ENCODE measurements at places on chromosomes 3 and 15.

DNA sequence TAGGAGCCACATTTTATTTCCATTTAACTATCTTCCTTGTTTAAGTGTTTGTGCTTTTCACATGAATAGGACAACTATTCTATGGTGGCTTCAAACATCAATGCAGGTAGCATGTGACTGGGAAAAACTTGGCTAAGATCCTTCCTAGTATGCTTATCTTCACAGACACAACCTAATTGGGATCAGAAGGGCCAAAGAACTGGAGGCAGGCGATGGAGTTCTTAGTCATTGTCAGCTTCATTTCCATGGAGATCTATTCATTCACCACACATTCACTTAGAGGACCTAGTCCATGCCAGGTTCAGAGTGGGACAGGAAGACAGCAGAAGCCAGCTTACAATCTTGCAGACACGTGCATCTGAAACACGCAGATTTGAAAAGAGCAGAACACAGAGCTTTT lies 277.5 kb upstream of the PPP2R3A start:
- DNase-seq: no peak

DNA sequence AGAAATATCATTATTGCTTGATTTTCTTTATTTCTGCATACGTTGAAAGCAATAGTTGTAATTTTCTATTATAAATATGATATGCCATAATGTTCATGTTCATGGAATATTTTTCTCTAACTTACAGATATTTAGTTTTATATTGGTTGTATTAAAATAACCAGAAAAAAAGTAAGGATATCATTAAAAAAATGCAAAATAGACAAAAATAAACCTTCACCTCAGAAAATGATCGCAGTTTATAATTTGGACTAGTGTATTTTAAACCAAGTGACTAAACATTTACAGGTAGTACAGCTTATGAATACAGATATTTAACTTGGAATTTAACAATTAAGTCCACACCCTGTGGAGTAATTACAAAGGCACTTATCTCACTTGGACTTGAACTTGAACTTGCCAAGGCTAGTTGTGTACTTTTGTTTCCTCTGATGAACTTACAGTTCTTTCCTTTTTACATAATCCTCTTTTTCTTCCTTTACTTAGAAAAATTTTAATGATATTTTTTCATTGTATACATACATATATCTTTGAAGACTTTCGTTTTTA lies 156.7 kb downstream of the CHL1 start:
- DNase-seq: no peak

- DNase-seq: no peak
Observed at GRCh38 chr3:158267015-158267414, 157.1 kb downstream of the RSRC1 start.

DNA sequence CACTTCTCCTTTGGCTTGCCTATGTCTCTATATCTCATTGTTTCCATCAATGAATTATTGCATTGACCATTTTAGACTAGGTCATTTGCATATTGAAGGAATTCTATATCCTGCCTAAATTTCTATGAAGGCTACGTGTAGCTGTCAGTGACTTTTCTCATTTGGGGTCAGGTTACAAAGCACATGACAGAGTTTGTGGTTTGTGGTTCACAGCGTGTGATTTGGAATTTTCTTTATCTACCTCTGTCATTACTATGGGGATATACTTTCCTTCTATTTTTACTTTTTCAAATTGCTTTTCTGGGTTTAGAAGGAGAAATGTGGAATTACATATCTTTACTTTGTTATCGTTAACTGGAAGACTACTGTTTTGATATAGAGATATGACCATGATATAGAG lies 317.3 kb upstream of the CFAP20DC start:
- DNase-seq: no peak

DNA sequence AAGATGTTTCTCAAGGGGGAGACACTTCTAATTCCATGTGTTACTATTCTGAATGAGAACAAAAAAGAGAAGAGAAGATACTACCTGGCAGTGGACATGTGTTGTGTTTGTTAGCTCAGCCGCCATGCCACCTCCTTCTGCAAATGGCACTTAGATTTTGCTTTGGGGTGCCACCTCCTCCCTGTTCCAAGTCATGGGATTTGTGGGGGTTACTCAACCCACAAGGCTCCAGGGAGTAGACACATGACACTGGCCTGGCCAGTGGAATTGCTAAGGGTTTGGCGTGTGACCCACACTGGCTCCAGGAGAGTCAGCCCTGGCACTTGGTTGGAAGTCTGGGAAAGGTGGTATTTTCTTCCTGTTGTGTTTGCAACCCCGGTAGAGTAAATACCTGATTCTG lies 129.1 kb downstream of the ZNF621 start:
- no peak for DNase-seq

DNA sequence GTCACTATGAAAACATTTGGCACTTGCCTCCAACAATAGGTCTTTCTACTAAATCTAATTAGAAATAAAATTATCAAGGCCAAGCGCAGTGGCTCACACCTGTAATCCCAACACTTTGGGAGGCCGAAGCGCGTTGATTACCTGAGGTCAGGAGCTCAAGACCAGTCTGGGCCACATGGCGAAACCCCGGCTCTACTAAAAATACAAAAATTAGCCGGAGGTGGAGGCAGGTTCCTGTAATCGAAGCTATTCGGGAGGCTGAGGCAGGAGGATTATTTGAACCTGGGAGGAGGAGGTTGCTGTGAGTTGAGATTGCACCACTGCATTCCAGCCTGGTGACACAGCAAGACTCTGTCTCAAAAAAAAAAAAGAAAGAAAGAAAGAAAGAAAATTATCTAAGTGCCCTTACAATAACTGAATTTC lies 1.6 kb upstream of the PLD1 start:
- DNase-seq: no peak

GRCh38 chr3:178352326-178353005 lies 183.8 kb upstream of the KCNMB2 start:
- DNase-seq: peak; percentile 90

- peak; percentile 45 for DNase-seq
Observed at GRCh38 chr15:89199746-89200145, 21.6 kb downstream of the RLBP1 start.

- no peak for DNase-seq
Observed at GRCh38 chr3:142013326-142013980, 135.9 kb downstream of the TFDP2 start.

DNA sequence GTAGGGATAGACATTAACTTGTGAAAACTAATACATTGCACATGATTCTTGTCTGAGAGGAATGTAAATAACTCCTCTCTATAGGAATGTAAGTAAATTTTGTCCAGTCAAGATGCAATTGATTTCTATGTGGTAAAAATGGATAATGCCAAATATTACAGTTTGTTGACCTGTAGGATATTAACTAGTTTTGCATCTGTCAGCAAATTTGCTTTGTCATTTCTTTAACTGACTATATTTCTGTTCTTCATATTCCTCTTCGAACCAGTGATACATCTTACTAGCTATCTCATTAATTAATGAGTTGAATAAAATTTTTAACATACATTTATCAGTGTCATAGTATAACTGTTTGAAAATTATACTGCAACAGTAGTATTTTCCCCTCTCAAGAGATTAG lies 80.4 kb downstream of the EDEM1 start:
- DNase-seq: no peak

GRCh38 chr3:8737823-8738222 lies 4.2 kb downstream of the CAV3 start:
- DNase-seq: no peak

DNA sequence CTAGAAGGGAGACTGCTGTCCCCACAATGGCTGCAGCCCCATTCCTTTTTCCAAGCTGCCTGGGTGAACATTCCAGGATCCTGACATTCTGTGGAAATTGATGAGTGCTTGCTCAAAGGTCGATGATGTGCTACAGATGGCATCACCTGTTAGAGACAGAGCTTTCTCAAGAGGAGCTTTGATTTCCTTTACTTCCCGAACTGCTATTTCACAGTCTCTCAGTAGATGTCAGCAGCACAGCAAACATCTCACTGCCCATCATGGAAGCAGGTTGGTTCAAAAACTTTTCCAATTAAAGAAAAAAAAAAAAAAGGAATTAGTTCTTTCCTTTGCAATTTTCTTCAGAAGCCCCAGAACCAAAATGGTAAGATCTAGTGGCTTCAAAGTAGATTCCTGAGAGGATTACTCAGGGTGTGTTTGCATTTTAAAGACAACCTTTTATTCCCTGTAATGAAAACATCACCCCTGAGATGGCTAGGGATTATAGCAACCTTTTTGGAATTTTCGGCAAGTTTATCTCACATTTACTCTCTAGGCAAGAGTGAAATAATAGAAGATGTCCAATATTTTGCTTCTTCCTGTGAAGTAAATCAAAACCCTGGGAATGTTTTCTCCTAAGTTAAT lies 44.8 kb downstream of the POLR2M start:
- DNase-seq: peak; percentile 80

GRCh38 chr3:78839693-78840092 lies 928.1 kb downstream of the ROBO1 start:
- DNase-seq: no peak

DNA sequence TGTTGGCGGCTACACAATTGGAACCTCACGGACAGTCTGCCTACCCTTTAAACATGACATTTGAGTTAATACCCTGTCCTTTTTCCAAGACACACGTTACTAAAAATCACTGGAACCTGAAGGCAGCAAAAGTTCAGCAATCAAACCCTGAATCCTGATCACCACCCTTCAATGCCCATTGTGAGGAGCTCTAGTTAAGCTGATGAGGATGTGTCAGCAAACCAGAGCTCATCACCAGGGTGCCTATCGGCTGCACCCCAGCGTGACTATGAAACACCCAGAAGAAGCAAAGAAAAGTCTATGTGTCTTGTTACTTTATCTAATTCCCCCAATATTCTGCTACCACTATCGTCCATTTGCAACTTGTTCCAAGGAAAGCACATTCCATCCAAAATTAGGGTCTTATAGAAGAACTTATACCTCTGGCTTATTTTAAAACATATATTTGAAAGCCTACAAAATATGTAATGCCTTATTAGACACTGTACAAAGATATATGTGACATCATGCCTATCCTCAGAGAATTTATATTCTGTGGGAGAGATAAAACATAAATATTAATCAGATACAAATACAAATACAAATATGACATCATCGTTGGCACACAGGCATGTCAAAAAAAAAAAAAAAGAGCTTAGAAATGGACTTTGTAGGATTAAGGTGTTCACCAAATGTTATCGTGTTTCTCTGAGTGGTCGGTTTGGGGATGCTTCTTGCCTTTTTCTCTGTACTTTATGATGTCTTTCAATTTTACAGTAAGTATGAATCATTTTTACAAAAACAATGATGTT lies 219.7 kb upstream of the SETMAR start:
- no peak for DNase-seq

DNA sequence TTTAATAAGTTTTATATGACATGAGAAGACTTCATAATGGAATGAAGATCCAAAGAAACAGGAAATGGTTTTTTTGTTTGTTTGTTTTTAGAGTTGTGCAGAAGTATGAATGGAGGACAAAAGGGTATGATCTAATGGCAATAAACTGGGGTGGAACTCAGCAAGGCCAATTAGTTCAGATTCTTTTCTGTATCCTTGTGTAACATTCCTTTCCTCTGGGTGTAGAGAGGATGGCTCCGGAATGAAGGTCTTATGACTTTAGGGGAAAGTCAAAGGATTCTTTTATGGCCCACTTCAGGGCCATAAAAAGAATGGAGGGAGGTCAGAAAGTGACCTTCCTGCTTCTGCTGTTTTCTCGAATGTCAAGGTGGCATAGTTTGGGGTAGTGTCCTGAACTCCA lies 152.6 kb downstream of the DPH6 start:
- no peak for DNase-seq

DNA sequence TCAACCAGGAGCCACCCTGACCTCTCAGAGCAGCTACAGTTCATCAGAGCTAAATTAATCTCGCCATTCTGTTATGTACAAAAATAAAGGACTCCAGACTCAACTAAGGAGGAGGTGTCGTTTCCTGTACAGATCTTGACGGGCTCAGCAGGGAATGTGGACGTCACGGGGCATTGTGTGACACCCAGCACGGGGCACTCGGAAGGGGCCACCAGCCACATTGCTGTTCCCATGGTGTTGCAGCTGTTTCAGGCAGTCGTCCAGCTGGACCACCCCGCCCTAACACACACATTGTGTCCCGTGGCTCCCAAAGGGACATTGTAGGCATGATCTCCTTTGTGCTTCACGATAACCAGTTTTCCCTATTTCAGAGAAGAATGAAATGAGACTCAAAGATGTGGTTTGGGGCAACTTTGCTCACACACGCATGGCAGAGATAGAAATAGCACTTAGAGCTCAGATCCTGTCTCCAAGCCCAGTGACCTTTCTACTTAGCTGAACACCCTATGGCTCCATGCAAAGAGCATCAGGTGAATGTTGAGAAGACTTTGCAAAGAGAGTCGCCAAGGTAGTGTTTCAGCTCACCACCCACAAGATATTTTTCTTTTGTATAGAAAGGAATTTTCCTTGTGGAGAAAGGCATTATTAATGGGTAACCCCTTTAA lies 5.5 kb downstream of the SSUH2 start:
- DNase-seq: peak; percentile 58

GRCh38 chr3:65953301-65953812 lies 85.4 kb downstream of the MAGI1 start:
- DNase-seq: peak; percentile 46

GRCh38 chr3:64741341-64741740 lies 53.5 kb upstream of the ADAMTS9 start:
- DNase-seq: no peak

DNA sequence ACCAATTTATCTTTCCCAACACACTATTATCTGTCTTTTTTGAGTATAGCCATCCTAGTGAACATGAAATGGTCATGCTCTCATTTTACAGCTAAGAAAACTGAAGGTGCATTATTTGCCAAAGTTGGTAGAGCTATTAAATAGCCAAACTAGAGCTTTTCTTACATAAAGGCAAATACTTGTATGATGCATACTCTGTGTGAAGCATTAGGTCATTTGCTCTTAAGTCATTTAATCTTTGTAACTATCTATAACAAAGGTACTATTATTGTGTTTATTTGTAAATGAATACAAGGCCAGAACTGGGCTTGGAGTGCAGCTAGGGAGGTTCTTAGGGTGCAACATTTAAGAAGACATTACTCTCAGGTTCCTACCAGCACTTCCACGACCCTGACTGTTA lies 123.7 kb downstream of the THSD4 start:
- DNase-seq: no peak

GRCh38 chr3:110381992-110382391 lies 689.6 kb upstream of the NECTIN3 start:
- DNase-seq: no peak

DNA sequence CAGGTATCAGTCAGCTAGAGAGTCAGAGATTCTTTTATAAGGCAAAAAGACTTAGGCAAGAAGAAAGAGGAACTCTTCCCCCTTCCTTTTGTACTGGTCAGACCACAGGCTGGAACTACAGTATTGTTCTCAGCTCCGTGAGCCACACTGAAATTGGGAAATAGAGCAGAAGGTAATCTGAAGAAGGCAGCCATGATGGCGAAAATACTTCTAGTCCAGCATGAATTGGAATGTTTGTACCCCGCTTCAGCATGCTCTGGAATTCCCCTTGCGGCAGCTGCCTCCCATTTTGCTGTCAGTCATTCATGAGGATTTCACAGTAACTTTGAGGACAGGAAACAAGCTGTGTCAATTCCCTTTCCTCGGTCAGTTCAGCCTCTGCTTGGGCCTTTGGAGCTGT lies 96.2 kb downstream of the CORO2B start:
- DNase-seq: peak; percentile 56

All from dermis blood vessel endothelial cell (primary cell).